ENCODE measurements at places on chromosomes 12 and 14. TPM values are rescaled to one million over a fixed set of nuclear protein-coding genes. Genes with fewer than 3 reads are reported as not detected.

DNA sequence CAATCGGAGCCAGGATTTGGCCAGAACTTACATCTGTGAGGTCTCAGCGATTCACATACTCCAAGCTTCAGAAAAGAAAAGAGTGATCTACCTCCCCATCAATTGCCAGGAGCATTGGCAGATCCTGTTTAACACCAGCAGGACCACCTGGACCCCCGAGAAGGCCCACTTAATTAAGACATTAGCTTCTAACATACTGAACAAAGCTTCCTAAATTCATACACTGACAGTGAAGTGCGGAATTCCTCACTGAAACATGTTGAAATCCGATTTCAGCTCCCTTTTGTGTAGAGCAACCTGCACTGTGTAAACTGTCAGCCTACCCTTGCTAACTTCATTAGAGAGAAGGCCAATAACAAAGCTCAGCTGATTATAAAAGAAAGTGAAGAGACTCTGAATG lies 274.0 kb downstream of the NOVA1 start:
- no peak for DNase-seq

DNA sequence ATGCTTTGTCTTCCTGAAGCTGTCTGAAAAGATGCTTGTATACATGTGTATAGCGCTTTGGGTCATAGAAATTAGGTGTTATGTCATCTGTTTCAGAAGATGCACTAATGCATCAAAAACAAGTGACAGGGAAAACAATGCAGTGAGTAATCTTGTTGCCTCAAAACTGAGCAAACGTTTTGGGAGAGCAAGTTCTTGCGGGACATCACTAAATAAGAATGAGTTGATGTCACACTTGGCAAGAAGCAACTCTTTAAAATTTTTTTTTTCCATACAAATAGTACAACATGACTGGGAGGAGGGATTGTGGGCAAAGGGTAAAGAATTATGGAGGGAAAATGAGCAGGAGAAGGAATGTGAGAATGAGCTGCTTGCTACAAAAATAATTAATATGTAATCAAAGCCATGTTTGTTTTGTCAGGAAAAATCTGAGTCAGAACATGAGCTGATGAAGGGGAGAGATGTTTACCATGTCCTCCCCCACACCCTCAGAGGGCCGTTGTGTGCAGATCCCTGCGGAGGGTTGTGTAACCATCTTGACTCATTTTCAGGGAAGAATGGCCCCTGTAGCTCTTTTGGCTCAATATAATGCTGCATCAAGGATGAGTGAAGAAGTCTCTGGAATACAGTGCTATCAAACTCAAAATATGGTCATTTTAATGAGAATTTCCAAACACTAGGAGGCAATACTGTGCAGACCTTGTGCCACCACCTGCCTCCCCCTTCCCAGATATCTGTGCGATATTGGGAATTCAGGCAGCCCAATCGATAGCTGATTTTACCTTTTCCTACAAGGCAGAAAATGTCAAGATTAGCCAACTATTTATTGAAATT lies 41.4 kb downstream of the BORCS5 start:
- peak; percentile 67 for DNase-seq

GRCh38 chr14:86022031-86022629 lies 492.2 kb downstream of the FLRT2 start:
- no peak for DNase-seq

DNA sequence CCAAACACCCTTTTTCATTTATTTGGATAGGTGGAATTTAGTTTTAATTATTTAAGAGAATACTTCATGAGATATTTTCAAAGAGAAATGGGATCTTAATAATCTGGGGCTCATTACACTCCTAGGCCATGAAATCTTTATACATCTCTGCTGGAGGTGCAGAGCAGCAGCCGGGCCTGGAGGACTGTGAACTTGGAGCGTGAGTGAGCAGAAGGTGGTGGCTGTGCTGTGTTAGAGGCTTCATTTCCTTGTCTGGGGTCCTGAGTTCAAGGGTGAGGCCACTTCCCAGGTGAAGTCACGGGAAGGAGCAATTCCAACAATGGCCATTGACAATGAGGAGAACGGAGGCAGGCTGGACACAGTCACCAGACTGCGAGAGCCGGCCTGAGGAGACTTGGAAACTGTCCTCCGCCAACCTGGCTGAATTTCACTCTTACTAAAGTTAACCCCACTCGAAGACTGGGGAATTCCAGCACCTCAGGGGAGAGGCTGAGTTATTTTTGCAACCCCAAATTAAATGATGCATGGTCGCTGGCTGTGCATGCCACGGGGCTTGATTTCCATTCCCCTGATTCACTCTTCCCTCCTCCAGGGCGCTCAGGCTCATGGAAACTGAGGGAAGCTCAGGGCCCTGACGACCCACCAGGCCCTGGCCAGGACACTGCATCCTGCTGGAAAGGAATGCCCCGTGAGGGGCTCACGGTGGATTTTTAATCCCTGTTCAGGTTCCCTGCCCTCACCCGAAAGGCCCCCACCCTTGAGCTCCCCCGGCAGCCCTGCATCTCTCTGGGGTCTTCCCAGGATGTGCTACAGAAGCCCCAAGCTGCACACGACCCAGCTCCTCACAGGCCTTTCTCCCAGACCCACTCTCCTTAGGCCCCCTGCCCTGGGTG lies 22.6 kb upstream of the TRAF3 start:
- no peak for DNase-seq

- DNase-seq, result no peak
These were observed 27.8 kb downstream of the SNRNP35 start for GRCh38 chr12:123485756-123486155.

- no peak for DNase-seq
These were observed 82.5 kb downstream of the SH2B3 start for GRCh38 chr12:111488271-111488670.

DNA sequence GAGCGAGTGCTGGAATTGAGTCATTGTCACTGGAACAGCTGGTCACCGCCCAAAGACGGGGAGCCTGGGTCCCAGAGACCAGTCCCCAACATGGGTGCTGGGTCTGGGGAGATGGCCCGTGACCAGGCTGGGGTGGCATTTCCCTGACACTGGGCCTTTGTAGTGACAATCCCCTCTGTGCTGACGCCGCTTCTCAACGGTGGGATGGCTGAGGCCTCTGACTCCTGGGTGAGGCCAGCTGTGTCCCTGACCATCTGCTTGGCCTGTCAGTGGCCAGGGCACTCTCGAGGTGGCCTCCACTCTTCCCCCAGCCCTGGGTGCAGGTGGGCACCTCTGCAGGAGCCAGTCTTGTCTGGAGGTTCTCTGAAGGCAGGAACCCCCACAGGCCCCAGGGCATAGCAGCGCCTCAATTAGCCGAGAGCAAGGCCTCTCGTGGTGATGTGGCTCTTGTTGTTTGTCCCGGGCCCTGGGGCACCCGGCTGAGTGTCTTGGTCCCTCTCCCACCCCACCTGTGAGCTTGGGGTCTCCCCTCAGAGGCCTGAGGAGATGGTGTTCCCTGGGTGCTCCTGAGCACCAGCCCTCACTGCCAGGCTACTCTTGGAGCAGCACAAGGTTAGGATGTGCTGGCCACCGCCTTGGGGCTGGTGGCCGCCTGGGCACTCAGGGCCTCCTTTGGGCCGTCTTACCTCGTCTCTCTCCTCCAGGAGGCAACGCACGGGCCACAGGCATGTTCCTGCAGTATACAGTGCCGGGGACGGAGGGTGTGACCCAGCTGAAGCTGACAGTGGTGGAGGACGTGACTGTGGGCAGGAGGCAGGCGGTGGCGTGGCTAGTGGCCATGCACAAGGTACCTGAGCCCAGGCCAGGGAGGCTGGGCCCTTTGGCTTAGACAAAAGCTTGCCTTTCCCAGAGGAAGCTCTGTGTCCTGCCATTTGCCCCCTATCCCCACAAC lies 16.6 kb downstream of the ZFYVE21 start:
- no peak for DNase-seq

DNA sequence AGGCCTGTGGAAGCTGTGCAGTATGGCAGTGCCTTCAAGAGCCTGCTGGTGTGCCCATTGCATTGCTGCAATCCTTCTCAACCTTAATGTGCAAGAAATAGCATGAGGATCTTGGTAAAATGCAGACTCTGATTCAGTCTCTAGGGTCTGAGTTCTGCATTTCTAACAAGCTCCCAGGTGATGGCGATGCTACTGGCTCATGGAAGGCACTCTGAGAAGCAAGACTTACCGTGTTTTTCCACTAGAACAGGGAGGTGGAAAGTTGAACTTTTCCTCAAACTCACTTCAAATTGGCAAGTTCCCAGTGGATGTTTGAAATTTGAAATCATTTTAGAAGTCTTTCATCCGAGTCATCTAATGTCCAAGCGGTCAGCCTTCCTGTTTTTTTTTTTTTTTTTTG lies 55.5 kb downstream of the MYRFL start:
- DNase-seq, result no peak

- DNase-seq, result no peak
These were observed 79.2 kb downstream of the FERMT2 start for GRCh38 chr14:52871606-52872005.

DNA sequence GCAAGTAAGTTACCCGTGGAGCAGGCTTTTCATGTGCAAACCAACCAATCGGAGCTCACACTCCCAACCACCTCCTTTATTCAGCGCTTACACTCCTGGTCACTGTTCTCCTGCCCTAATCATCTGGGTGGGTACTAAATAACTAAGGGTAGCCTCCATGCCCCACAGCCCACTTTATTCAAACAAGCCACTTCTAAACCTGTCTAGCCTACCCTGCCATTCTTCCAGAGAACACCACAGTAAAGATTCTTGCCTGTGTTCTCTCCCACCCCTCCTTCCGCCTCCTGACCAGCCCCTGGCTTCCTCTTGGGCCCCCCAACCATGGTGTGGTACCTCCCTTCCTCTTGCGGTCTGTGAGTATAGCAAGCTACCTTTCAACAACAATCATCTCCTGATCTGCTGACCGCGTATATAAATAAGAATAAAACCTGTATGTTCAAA lies 581.9 kb downstream of the VRK1 start:
- DNase-seq, result no peak

GRCh38 chr14:102898298-102898697 lies 24.2 kb upstream of the AMN start:
- peak; percentile 56 for DNase-seq

DNA sequence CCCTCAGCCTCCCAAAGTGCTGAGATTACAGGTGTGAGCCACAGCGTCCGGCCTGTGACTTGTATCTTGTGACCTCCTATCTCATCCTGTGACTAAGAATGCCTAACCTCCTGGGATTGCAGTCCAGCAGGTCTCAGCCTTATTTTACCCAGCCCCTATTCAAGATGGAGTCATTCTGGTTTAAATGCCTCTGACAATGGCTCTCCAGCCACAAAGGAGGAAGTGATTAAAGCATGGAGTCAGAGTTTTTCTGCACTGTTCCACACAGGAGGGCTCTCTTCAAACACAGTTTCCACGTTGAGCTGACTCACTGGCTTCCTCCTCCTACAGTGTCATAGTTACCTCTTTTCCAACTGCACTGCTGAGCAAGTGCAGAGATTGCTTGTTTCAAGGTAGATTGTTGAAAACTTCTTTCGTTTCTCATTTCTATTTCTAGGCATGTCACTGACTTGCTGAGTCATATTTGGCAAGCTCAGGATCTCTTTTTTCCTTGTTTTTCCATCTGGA lies 383.8 kb downstream of the PCNX1 start:
- DNase-seq, result no peak

DNA sequence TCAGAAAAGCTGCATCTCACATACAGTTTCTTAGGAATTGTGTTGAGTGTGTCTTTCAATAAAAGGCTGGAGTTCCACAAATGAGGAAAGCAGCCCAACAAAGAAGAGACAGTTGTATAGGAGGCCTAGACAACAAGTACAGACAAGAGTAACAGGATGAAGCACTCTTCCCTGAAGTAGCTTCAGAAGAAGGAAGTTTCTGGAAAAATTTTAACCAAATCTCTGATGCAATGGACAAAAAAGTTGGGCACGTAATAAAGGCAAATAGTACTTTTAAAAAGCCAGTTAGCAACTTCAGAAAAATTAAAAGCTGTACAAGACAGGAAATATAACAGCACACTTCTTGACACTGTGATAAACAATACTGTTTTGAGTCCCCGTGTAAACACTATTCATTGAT lies 134.1 kb upstream of the PLEKHG7 start:
- DNase-seq, result no peak

- DNase-seq, result no peak
These were observed 10.7 kb downstream of the KLHL28 start for GRCh38 chr14:44951051-44951450.

GRCh38 chr12:128818065-128819022 lies 5.4 kb downstream of the SLC15A4 start:
- no peak for DNase-seq

DNA sequence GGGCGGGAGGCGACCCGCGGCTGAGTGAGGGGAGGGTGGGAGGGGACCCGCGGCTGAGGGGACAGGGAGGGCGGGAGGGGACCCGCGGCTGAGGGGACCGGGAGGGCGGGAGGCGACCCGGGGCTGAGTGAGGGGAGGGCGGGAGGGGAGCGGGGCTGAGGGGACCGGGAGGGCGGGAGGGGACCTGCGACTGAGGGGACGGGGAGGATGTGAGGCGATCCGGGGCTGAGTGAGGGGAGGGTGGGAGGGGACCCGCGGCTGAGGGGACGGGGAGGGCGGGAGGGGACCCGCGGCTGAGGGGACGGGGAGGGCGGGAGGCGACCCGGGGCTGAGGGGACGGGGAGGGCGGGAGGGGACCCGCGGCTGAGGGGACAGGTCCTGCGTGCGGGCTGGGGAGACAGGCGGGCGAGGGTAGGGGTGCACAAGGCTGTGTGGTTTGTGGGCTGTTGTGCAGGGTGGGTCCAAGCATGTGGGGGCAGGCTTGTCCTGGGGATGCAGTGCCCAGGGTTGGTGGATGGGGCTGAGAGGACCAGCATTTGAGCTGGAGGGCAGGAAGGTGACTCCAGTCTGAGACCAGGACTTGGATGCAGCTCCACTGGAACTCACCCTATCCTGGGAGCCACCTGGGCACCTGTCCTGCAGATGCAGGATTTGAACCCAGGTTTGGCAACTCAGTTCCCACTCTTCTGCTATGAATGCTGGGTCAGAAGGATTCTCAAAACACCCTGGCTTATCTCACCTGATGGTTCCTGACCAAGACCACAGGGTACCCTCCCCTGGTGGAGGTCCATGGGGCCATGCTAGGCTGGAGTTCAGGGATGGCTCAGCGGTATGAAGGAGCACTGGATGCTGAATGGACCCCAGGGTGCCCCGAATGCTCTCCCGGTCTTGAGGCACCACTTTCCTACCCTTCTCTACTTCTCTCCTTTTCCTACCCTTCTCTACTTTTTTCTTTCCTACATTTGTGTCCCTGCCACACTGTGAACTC lies 9.4 kb downstream of the PLD4 start:
- peak; percentile 64 for DNase-seq

DNA sequence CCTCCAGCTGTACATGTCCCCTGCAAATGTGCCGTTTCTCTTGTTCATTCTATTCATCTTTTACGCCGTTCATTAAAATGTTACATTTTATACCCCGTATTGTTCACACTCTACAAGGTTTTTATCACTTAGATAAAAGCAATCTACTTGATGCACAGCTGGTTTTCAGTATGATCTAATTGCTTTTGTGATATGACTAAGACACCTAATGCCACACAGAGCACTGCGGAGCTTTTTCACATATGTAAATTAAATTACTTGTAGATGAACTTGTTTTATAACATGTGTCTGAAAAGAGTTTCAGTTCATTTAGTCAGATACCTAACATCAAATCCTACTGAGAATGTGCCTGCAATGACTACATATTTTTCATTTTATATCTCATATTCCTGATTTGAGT lies 40.9 kb upstream of the RERGL start:
- no peak for DNase-seq

GRCh38 chr12:103197725-103198388 lies 240.4 kb downstream of the ASCL1 start:
- DNase-seq, result no peak

The KLRC3 gene
- not detected for total RNA-seq

The RIN3 gene
- 56.0 TPM for total RNA-seq

The GPR84 gene
- 0.96 TPM for total RNA-seq

The DCN gene
- total RNA-seq, result 753 TPM

The C12orf75 gene
- total RNA-seq, result 5.9 TPM

The IL25 gene
- not detected for total RNA-seq

The RPAP3 gene
- total RNA-seq, result 19.9 TPM

The PDZRN4 gene
- 0.75 TPM for total RNA-seq

The USP44 gene
- 14.9 TPM for total RNA-seq

The ADAMTS20 gene
- total RNA-seq, result not detected

All from upper lobe of right lung (tissue), 1 donor.